Pulmonary artery endothelial cell (primary cell): ENCODE measurements at places on chromosomes 2 and 18.

DNA sequence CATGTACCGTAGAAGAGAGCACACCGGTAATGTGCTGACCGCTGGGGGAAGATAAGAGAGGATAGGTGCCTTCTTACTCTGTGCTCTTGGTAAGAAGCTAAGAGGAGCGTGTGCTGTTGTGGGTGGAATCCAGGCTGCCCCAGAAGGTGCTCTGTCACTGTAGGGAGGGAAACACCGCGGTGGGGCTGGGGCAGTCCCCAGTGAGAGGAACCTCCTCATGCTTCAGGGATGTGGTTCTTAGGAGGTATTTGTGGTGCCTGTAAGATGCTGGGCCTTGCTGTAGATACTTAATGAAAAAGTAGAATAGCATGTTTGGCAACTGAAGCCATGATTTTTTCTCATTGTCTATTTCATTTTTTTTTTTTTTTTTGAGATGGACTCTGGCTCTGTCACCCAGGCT lies 1.1 kb downstream of the COLEC11 start:
- no peak for DNase-seq

DNA sequence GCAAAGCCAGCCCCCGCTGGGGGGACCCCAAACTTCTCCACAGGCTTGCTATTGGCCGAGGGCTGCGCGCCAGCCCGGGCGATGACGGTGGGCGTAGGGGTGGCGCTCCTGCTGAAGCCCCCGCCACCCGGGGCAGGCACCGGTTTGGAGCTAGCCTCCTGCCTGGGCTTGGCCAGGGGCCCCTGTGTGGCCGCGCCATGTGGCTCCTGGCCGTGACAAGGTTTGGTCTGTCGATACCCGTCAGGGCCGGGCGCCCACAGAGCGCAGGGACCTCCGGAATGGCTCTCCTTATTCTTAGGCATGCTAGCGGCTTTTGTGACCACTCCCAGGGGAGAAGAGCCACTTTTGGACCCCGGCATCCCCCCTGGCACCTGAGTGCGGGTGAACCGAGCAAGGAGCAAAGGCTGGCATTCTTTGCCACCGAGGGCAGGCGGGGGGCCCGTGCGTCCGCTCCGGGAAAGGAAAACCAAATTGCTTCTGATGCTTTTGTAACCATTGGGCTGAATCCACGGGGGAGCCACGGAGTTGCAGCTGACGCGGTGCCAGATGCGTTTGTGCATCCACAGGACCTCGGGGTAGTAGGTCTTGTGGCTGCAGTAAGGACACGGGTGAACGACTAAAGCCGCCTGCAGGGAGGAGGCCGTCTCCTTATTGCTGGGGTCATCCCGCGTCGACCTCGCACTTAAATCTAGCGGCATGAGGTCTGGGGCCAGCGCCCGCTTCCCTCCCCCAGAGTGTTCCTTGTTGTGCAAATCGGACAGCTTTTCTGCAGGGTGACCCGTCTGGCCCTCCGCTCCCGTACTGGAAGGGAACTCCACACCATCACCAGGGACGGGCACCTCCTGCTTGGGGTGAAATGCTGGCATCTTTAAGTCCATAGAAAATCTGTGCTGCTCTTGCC lies 115.6 kb downstream of the ZNF516 start:
- no peak for DNase-seq

DNA sequence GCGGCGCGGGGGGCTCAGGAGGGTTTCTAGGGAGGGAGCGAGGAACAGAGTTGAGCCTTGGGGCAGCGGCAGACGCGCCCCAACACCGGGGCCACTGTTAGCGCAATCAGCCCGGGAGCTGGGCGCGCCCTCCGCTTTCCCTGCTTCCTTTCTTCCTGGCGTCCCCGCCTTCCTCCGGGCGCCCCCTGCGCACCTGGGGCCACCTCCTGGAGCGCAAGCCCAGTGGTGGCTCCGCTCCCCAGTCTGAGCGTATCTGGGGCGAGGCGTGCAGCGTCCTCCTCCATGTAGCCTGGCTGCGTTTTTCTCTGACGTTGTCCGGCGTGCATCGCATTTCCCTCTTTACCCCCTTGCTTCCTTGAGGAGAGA lies 5.2 kb downstream of the PROC start:
- DNase-seq: no peak

DNA sequence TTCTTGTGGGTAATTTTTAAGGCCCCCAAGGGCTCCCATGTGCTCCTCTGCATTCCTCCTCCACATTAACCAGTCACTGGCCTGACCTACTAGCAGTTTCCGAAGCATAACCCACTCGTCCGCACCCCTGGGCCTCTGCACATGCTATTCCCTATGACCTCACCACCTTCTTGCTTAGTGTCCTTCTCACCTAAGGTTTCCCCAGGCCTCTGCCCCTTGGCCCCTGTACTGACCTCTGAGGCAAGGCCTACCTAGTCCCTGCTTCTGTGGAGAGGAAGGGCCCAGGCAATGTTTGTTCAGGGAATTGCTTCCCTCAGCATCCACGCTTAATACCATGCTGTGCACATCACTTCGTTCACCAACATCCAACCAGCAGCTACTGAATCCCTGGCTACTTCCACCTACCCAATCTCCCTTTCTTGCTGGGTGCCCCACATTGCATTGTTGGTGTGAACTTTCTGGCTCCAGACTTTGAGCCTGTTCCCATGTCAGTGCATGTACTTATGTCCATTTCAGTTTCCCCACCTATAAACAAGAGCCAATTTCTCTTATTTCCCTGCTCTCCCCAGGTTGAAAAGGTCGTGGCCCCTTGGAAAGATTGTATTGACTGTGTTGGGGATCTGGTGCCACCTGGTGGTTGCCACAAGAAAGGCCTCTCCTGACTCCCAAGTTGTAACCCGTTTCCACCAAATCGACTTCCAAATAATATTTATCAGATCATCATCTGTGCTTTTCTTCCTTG lies 19.2 kb upstream of the TMEM177 start:
- no peak for DNase-seq

DNA sequence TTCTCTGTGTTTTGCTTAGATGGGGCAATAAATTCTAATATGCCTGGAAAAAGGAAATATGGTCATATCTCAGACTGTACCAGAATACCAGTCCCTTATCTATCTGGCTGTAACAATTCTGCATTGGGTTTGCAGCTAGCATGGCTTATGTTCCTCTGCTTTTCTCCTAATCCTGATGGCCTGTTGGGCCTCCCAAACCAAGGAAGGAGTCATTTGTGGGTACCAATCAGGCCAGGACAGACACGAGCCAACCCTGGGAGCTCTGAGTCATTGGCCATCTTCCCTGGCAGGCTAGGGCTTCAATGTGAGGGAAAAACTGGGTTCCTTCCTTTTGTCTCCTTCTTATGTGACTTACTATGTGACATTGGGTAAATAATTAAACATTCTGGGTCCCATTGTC lies 12.0 kb downstream of the SMARCAL1 start:
- no peak for DNase-seq

DNA sequence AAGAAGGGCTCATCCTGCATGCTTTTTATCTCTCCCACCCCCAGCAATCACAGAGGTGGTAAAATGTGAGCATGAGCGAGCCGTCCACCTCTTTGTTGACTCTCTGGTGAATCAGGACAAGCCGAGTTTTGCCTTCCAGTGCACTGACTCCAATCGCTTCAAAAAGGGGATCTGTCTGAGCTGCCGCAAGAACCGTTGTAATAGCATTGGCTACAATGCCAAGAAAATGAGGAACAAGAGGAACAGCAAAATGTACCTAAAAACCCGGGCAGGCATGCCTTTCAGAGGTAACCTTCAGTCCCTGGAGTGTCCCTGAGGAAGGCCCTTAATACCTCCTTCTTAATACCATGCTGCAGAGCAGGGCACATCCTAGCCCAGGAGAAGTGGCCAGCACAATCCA lies 19.5 kb downstream of the LIPG start:
- DNase-seq: no peak

GRCh38 chr18:24534271-24534670 lies 73.8 kb downstream of the HRH4 start:
- DNase-seq: no peak

GRCh38 chr2:148416248-148416647 lies 228.3 kb upstream of the EPC2 start:
- DNase-seq: no peak

GRCh38 chr2:129772190-129772579 lies 207.3 kb upstream of the RAB6C start:
- no peak for DNase-seq

DNA sequence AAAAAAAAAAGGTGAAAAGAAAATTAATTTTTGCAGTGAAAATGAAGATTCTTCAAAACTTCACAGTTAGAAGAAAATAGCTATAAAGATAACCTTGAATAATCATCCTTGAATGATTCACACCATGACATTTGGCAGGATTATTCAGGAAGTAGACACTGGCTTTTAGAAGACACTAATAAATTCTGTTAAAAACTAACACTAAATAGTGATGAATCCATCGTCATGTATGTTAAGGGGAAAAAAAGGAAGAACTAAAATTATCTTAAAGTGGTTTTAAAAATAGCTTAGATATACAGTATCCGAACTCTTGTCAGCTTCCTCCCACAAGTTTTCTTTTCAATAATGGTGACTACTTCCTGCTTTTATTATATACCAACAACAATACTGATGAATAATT lies 10.2 kb downstream of the USP37 start:
- no peak for DNase-seq

DNA sequence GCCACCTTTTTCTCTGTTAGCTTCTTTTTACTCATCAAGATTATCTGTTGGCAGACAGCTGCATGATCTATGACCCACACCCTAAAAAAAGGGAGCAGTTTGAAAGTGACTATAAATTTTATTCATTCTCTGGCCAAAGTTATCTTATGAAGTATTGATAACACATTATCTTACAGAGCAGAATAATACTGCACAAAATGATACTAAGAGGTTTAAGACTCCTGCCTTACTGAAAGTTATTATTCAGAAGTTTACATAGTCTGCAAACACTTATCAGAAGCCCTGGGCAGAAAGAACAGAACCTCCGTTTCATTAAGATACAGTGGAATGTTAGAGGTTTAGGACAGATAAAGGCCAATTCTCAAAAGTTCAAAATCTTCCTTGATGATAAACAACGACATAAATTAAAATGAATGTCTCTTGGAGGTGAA lies 78.2 kb downstream of the ZEB2 start:
- no peak for DNase-seq

- no peak for DNase-seq
These were observed at the start of gene CNGA3 for GRCh38 chr2:98346311-98347236. Gene CNGA3, plus strand, starts transcription at chr2:98346456. Its CDS starts 23,520 bp downstream, at chr2:98369976.

DNA sequence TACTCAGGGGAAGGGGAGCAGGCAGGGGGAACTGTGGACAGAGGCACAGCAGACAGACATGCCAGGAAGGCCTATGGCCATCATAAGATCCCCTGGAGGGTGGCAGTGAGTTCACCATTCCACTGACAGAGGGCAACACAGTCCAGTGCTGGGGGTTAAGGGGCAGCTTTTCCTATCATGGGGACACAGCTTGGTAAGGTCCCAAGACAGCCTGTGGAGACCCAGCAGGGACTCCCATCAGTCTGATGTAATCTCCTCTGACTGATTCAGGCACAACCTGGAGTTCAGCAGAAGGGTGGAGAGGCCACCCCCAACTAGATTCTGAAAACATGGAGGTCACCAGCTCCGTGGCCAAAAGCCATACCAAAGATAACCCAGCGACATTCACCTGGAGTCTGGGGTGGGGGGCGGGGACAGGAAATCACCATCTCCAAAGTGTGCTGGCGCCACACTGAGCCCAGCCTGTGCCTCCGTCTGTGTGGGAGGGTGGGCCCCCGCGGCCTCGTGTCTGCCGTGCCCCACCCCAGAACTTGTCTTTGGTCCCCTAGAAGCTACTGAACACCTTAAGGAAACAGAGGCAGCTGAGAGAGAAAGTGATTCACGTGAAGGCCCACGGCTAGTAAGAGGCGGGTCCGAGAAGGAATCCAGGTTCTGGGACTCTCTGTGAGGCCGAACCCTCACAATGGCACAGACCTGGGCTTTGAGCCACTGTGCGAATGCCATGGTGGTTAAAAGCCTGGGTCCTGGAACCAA lies 28.6 kb downstream of the DNMT3A start:
- no peak for DNase-seq

- DNase-seq: no peak
These were observed 473.9 kb upstream of the HS6ST1 start for GRCh38 chr2:128792476-128793054.

DNA sequence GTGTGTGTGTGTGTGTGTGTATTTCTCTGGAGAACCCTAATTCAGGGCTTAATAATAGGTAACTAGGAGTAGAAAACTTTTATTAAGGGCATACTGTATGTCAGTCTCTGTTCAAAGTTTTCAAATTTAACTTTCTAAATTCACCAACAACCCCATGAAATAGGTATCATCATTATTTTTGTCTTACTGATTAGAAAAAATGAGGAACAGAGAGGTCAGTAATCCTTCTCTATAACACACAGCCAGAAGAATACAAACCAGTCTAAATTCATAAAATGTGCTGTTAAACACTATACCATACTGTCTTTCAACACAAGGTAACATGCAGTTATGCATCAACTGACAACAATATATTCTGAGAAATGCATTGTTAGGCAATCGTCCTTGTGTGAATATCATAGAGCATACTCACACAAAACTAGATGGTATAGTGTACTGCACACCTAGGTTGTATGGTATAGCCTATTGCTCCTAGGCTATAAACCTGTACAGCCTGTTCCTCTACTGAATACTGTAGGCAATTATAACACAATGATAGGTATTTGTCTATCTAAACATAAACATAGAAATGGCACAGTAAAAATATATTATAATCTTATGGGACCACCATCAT lies 143.1 kb downstream of the PTH2R start:
- DNase-seq: no peak
